Effector CD4-positive, alpha-beta T cell (primary cell): ENCODE measurements at places on chromosomes 3 and 15.

GRCh38 chr3:83093222-83093572 lies 1331.8 kb upstream of the GBE1 start:
- DNase-seq = no peak

- DNase-seq = no peak
Measured at GRCh38 chr3:12143949-12144504, 14.7 kb downstream of the TIMP4 start.

- DNase-seq = no peak
Measured at GRCh38 chr3:53038679-53039375, 7.0 kb downstream of the SFMBT1 start.

DNA sequence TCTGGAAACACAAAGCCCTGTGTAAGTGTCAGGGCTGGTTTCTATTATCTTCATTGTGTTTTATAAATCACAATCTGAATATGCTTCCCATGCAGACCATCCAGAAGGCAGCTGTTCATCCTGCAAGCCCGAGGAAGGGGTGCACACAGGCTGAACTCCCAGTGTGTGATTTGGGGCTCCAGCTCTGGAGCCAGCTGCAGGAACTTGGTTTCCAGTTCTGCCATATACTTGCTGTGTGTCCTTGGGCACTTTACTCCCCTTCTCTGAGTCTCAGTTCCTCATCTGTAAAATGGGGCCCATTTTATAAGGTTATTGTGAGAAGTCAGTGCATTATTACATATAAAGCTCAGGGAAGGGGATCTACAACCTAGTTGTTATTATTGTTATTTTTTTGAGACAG lies 22.6 kb downstream of the CYP8B1 start:
- DNase-seq = no peak

DNA sequence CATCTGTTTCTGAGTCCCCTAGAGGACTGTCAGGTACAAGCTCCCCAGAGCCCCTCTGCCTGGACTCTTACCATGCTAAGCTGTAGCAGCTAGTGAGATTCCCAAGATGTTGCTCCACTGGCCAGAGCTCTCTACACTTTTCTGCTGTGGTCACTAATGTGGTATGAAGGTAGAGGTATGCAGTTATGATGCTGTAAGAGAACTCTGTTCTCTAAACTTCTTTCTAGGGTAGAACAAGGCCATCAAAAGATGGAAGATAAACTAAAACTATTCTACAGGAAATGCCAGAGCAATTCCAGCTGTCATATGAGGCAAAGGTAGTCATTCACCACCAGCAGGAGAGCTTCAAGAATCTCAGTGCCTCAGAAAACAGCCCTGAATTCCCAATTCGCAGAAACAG lies 517.4 kb upstream of the ARRDC4 start:
- DNase-seq = no peak

- DNase-seq = no peak
Measured at GRCh38 chr15:91498749-91499062, 354.8 kb upstream of the SLCO3A1 start.

- DNase-seq = no peak
Measured at GRCh38 chr3:160052385-160053047, 63.9 kb downstream of the IL12A start.

DNA sequence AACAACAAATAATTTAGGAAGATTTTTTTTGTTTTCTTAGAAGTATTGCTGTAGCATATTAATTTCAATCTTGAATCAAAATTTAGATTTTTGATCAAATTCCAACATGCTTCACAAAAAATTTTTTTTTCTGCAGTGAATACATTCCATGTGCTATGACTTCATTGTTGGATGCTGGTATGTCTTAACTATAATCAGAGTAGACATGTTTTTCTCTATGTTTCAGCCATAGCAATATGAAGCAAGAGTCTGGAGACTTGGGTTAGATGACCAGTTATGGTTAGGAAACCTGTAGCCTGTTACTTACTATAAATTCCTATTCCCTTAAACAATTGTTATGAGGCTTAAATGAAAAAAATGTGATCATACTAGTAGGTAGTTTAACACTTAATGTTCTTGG lies 176.1 kb upstream of the CHL1 start:
- DNase-seq = no peak

DNA sequence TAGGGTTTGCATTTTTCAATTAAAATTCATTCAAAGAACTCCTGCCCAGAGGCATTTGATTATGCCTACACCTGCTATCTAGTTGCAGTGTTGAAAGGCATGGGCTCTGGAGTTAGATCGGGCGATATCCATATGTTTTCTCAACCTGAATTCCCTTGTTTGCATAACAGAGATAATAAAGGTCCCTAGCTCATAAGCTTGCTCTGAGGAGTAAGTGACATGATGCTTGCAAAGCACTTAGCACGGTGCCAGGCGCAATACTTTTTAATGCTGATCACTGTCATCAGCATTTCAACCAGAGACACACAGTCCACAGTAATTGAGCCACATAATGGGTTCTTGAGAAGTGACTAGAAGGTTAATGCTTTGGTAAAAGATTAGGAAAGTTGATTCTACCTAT lies 106.3 kb upstream of the SAMMSON start:
- DNase-seq = no peak

DNA sequence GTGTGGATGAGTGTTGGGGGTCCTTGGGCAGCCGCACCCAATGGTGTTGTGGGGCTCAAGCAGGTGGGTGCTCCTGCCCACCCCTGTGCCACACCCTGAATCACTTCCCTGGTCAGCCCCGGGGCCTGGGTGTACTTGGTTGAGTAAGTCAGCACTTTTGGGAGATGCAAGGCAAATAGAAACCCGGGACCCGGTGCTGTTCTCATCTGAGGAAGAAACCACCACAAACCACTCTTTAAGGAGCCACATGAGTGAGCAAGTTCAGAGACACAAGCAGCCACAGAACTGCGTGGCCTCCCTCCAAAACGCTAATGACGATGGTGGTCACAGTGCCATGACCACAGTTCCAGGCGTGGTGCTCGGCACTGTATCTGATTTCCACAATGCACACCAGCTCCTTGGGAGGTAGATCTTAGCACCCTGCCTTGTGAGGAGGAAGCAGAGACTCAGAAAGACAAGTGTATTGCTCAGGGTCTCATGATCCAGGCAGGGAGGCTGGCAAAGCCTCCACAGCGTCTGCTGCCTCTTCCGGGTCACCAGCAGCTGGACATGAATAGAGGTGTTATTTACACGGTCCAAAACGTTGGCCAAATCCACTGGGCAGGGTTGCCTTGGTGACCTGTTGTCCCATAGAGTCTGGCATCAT lies 118.2 kb upstream of the ALDH1A3 start:
- DNase-seq = no peak

DNA sequence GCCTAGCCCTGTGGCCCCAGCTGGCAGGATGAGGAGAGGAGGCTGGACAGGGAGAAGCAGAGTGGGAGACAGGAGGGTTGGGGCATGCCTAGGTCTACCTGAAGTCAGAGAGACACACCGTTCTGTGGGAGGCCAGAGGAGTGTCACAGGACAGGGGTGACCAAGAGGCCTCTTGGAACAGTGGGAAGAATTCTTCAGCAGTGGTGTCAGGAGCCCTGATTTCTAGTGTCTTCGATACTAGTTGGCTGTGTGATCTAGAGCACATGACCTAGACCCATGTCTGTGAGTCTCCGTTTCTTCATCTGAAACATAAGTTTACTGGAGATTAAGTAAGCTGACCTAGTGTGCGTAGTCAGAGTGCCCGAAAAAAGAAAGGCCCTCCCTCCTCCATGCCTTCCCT lies 92.2 kb downstream of the EEFSEC start:
- no peak for DNase-seq

DNA sequence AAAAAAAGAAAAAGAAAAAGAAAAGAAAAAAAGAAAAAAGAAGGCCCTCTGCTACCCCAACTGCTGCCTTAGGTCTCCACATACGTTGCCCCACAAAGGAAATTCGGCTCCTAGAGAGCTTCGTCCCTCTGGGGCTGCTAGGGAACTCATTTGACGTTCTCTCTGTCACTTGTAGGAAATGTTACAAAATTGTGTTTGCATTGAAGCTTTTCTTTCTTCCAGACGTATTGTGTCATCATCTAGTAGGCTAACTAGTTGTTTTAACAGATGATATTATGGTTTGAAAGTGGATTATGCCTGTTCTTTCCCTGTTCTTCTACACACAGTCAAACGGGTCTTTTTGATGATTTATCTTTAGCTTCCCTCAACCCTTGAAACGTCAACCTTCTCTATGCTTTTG lies 125.3 kb downstream of the BDH1 start:
- no peak for DNase-seq

DNA sequence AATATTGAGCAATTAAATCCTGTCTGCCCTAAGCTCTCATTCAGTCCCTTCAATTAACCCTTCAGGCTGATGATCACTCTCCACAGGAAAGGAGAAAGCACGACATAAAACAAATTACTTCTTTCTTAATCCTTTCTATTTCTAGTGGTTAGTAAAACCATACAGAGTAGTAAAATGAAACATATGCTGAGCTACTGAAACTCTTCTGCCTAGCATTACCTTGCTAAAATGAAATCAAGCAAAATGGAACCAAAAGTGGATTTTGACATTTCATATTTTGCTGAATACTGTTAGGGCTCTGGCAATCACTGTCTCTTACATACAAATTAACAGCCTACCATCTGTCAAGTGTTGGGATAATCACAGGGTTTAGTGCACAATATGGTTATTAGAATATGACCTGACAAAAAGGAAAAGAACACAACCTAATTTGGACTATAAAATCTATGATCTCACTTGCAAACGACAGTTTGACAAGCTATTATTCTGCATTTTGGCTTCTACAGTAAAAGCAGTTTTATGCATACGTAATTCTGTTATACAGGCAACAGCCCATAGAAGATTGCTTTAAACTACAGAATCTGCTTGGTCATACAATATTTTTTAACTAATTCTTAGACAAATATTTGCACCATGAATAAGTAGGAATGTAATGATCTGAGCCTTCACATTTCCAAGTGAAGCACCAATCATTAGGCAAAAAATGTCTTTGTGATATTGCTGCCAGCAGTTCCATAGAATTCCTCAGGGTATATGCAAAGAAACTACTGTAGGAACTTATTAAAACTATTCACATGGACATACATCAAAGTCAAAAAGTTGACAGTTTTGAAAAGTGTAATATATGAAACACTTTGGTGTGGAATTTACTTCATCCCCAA lies 105.0 kb downstream of the FHIT start:
- DNase-seq = no peak

DNA sequence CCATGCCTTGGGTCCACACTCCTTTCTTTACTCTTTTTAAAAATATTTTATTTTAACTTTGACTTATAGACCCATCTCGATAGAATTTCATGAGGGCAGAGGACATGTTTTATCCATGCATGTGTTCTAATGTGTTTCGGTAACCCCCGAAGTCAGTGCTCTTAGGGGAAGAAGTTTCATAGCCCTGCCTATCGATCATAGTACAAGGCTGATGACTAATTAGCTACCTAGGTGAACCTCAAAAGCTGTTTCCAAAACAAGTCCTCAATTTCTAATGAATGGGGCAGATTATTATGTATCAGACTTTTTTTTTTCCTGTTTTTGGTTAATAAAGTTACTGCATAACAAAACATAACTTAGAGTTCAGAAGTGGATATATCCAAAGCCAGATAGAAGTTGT lies 82.0 kb downstream of the MBNL1 start:
- DNase-seq = no peak

DNA sequence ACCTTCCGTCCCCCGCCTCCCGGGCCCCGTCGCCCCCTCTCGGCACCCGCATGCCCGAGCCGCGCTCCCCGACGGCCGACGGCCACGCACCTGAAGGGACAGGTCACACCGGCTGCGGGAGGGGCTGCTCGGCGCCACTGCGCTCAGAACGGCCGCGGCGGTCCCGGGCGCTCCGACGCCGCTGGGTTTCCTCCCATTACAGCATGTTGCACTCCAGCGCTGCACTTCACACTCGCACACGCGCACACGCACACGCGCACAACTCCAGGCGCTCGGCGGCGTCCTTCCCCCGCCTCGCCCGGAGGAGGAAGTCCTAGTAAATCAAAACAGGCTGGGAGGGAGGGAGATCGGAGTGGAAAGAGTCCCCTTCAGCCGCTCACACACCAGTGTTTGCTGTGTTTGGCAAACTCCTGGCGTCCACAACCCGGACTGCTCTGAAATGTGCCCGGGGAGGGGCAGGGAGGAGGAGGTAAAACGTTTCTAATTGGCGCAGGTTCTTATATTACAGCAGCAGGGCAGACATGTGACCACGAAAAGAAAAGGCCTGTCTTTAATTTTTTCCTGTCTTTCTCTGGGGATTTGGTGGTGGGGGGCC lies 76.7 kb upstream of the VGLL4 start:
- peak; percentile 19 for DNase-seq

- no peak for DNase-seq
Measured at GRCh38 chr3:132867526-132867925, 145.3 kb upstream of the NPHP3 start.

DNA sequence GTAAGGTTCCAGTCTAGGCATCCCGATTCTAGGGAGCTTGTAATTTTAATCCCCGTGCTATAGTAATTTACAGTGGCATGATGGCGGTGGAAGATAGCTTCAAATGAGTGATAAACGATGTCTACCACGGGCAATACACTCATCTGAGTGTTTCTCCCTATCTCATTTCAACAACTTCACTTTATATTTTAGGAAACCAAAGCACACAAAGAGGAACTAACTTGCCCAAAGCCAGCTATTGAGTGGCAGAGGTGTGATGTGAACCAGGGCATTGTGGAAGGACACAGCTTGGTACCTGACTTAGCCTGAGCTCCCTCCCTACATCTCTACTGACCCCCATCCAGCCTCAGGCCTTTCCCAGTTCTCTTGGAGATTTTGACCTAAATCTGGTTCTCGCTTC lies 16.9 kb upstream of the FILIP1L start:
- no peak for DNase-seq

GRCh38 chr3:45861043-45861719 lies 19.3 kb upstream of the LZTFL1 start:
- DNase-seq = no peak

GRCh38 chr3:189635339-189635738 lies 4.2 kb downstream of the TP63 start:
- no peak for DNase-seq

DNA sequence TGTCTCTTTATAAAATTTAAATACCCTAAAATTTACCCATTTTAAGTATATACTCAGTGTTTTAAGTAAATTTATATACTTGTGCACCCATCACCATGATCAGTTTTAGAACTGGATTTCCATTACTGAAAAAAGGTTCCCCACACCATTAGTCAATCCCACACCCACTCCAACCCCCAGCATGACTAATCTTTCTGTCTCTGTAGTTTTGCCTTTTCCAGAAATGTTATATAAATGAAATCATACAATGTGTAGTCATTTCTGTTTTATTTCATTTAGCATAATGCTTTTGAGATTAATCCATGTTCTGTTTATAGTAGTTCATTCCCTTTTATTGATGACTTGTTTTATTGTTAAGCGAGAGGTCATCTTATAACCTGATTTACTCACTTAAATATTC lies 66.1 kb upstream of the LIMD1 start:
- no peak for DNase-seq

DNA sequence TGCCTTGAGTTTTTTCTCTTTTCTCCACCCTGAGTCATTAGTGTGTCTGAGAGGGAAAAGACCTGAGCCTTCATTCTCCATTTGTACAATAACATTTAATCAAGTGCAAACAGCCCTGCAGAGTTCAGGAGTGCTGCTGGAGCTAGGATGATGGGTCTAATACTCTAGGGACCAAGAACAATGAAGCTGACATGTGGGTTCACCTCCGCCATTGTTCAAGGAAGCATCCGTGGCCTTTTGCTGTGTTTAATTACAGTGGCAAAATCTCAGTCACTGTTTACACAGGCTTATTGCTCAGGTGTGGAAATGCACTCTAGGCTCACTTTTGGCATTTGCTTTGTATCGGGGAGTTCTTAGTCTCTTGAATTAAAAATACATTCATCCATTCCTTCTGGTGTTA lies 259.6 kb downstream of the LRTM1 start:
- no peak for DNase-seq
